Stimulated activated CD4-positive, alpha-beta T cell treated with anti-CD3 and anti-CD28 coated beads, Interleukin-15, amount 100 ng/mL, for 1 hour (primary cell): ENCODE measurements at places on chromosomes 12 and 14.

DNA sequence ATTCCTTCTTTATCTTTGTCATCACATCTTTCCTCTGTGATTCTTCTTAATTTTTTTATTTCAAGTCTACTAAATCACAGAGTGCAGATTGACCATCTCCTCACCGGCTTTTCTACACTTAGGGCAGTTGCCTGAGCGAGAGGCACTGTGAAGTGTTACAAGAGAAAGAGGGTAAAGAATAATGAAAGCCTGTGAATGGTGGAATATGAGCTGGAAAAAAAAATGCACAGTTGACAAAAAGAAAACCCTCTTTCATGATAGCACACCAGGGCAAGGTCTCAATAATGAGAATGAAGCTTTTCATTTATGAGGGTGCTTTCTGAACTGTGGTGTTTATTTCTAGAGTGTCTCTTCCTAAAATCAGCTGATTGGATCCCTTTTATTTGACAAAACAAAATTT is 106.2 kb upstream of the PDE3A start:
- no peak for DNase-seq

- no peak for DNase-seq
These were observed 304.1 kb downstream of the EGLN3 start for GRCh38 chr14:33646692-33647260.

DNA sequence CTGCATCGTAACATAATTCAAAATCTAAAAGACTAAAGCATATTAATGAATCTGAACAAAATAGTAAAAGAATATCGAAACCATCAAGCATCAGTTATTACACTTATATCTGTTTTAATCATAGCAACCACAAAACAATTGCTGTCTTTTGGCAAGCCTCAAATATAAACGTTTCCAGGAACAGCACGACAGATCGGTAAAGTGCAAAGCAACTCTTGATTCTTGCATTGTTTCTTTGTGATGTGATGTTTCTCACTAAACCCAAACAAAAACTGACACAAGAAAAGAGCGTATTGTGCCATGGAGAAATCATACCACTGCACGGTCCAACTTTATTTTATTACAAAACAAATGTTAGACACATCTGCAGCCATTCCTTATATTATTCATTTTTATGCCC is 9.2 kb upstream of the MYF6 start:
- no peak for DNase-seq

GRCh38 chr14:74554742-74555362 is 57.2 kb downstream of the LTBP2 start:
- no peak for DNase-seq

DNA sequence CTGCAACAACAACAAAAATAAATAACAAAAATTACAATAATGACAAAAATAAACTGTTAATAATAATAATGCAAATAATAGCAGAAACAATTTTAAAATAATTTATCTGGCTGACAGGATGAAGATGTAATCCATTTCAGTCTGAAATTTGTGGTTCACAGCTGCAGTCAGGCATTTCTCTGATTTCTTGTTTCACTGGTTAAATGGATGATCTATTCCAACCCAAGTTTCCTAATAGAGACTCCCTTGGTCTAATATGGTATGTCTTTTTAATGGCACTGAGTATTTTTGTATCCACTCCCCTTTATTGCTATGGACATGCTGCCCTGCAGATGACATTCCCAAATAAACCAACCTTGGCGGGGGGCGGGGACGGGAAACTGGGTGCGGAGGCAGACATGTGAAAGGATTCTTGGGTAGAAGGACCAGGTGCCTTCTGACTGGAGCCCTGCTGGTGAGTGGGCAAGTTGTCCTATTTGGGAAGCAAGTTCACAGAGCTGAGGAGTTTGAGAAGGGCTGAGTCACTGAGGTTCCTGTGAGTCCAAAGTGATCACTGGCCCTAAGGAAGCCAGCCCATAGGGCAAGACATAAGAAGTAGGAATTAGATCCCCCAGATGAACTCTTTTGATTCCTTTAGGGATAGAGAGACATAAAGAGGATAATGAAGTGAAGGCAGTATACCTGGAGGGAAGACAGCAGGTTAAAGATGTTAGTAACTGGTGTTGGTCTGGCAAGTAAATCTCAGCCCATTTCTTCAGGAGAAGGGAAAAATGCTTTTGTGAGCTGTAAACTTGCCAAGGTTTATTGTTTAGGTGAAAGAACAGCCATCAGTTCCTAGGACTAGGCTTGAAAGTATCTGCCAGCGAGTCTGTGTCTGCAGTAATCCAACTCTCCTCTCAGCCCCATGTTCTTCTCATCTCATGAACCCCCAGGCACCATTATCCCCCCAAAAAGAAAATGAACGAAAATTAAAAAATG is 14.5 kb downstream of the FOXG1 start:
- DNase-seq: no peak

DNA sequence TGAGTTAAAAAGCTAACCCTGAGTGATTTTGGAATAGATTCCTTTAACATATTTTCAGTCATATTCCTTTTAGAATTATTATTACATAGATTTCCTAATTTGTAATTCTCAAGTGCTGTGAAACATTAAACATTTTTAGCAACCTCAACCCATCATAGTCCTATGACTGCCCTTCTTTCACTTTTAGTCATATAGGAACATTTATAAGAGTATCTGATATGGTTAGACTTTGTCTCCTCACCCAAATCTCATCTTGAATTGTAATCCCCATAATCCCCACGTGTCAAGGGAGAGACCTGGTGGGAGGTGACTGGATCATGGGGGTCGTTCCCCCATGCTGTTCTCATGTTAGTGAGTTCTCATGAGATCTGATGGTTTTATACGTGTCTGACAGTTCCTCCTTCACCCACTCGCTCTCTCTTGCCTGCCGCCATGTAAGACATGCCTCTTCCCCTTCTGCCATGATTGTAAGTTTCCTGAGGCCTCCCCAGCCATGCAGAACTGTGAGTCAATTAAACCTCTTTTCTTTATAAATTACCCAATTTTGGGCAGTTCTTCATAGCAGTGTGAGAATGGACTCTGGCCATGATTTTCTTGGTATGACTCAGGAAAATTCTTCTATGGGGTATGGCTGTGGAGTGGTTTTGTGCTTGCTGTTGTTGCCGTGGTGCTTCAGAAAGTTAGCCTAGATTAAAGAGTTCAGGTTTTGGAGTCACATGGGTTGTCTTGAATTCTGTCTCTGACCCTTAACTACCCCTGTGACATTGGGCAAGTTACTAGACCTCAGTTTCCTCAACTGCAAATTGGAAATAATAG is 83.9 kb downstream of the FUT8 start:
- no peak for DNase-seq

DNA sequence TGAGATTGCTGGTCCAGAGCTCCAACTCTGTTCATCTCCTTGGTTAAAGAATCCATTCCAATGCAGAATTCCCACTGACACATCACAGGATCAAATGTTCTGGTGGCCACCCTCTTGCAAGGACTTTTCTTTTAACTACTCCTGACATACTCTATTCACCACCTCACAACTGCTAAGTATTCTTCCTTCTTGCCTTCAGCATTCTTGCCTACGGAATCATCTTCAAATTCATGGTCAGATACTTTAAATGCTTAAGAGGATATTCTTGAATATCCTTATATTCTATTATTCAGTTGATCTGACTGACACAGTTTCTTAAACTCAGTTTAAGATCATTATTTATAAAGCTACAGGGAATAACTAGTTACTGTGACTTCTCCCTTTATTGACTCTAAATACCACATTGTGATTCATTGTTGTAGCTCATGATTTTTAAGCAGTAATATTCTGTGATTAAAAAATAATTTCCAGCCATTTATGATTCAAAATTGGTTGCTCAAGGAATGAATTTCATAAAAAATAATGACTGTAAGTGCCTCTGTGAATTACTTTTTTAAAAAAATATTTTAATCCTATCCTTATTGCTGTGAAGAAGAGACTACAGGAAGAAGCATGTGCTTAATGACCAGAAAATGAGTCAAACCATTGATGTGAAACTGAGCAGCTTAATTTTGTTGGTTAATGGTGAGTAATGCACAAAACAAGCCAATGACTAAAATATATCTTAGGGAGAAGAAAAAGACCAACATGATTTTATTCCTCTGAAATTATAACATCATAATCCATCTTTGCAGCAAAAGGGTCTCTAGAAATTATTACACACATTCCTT is 207.1 kb downstream of the PIK3C2G start:
- DNase-seq: no peak

- DNase-seq: no peak
These were observed 89.7 kb downstream of the GLT1D1 start for GRCh38 chr12:128942960-128943477.

- no peak for DNase-seq
These were observed 83.2 kb upstream of the SLC38A2 start for GRCh38 chr12:46455648-46456352.
